Airway epithelial cell (primary cell): ENCODE measurements at places on chromosomes 4 and X. TPM values are rescaled to one million over a fixed set of nuclear protein-coding genes. Genes with fewer than 3 reads are reported as not detected.

Gene STAG2
- 32.2 and 46.6 TPM in 2 replicates for total RNA-seq

Gene VSIG4
- not detected in 2 replicates for total RNA-seq

Gene MAGEE1
- total RNA-seq: 2.5 TPM in 2 replicates

Gene H2BW2
- total RNA-seq: not detected in 2 replicates

Gene CLTRN
- 0.46 and 0.85 TPM in 2 replicates for total RNA-seq

Gene P2RY4
- total RNA-seq: 0.21 TPM in 1 of 2 replicates, not detected in the other

Gene NPFFR2
- total RNA-seq: 0.14 TPM in 1 of 2 replicates, not detected in the other

Gene AVPR2
- not detected in 2 replicates for total RNA-seq

Gene TMPRSS11E
- 10.4 and 18.1 TPM in 2 replicates for total RNA-seq

Gene SLC26A1
- total RNA-seq: not detected in 2 replicates

Gene TEX13A
- not detected in 2 replicates for total RNA-seq

Gene CT45A2
- not detected in 2 replicates for total RNA-seq

Gene STAP1
- total RNA-seq: not detected in 2 replicates

Gene DGKQ
- 14.4 and 15.9 TPM in 2 replicates for total RNA-seq

Gene DKC1
- total RNA-seq: 57.5 and 78.6 TPM in 2 replicates

Gene CCDC110
- total RNA-seq: 0.05 and 0.07 TPM in 2 replicates

Gene FAM133A
- total RNA-seq: not detected in 2 replicates

Gene MAGEC1
- not detected in 2 replicates for total RNA-seq

Gene INTS6L
- 3.9 and 5.4 TPM in 2 replicates for total RNA-seq

Gene L1CAM
- total RNA-seq: 1.3 and 1.6 TPM in 2 replicates

Gene ADAM29
- not detected in 2 replicates for total RNA-seq

Gene MAOA
- 65.2 and 66.7 TPM in 2 replicates for total RNA-seq

Gene MAGED4
- 3.1 and 6.6 TPM in 2 replicates for total RNA-seq

Gene NOX1
- total RNA-seq: not detected in 2 replicates

Gene CABS1
- not detected in 2 replicates for total RNA-seq

Gene AR
- total RNA-seq: 0.09 and 0.42 TPM in 2 replicates

Gene KIT
- total RNA-seq: not detected in 2 replicates

Gene PTPN13
- total RNA-seq: 46.8 and 50.6 TPM in 2 replicates
